Left colon (tissue), 2 donors: ENCODE measurements at places on chromosomes 11 and 22. TPM values are rescaled to one million over a fixed set of nuclear protein-coding genes. Genes with fewer than 3 reads are reported as not detected.

MMP12 gene
- total RNA-seq = 3.5 TPM

IFITM1 gene
- 127 TPM for total RNA-seq

LRRN4CL gene
- total RNA-seq = 2.2 TPM

STT3A gene
- total RNA-seq = 97.1 TPM

NAALAD2 gene
- 0.89 TPM for total RNA-seq

OR56A1 gene
- 0.03 TPM for total RNA-seq
